ENCODE measurements at places on chromosomes 6 and 20.

DNA sequence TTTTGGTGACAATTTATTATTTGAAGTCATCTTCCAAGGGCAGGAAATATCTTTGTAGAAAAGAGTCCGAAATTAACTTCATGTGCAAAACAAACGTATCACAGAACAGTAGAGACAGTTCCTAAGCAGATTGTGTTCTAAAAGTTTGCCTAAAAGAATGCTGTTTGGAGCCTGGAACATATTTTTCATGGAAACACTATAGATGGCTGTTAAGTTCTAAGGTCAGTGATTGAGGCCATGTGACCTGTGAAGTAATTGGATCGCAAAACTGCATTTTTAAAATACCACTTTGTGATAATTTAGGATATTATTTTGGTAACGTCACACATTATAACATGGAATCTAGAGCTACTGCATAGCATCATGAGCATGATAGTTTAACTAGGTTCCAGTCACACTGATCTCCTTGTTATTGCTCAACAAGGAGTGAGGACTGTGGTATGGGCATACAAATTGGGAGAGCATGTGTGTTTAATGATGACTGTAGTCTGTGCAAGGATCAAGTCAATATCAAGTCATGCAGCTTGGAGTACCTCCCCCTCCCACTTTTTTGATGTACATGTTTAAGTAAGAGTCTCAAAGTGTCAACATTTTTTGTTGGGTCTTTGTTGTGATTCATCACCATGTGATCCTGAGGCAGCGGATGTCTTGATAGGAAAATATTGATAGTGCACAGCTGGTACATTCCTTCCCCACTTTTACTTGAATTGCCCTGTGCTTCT is 609.3 kb upstream of the CITED2 start:
- DNase-seq, result no peak

DNA sequence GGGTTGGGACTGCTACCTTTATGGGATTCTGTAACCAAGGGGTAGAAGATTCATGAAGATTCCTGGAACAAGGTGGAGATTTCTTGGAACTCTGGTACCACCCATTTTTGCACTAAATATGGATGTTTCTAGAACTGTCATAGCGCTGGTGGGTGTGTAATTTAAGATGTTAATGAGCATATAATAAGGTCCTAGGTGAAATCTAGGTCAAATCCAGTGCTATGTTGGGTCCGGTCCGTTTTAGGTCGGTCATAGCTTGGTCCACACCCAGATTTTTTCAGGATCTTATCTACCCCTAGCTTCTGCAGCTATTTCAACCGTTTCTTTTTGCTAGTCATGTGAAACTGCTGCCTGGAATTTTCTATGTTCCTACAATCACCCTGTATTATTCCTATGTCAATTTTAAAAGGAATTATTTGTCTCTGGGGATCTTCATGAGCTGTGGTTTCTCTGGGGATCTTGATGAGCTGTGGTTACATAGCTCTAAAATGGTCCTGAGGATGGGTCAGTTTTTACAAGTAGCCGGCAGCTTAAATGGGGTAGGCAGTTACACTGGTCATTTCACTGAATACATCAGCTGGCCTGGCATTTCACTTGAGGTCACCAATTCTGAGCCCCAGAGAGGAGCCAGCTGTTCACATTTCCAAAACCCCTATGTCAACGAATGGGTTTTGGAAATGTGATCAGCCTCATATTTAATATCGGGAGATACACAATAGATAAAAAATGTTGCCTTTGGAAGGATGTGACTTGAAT is 652.3 kb upstream of the FLRT3 start:
- no peak for DNase-seq

- DNase-seq, result no peak
Measured at GRCh38 chr6:32627249-32627648, 10.0 kb upstream of the HLA-DQA1 start.

- no peak for DNase-seq
Measured at GRCh38 chr20:44138867-44139266, 48.1 kb downstream of the JPH2 start.

DNA sequence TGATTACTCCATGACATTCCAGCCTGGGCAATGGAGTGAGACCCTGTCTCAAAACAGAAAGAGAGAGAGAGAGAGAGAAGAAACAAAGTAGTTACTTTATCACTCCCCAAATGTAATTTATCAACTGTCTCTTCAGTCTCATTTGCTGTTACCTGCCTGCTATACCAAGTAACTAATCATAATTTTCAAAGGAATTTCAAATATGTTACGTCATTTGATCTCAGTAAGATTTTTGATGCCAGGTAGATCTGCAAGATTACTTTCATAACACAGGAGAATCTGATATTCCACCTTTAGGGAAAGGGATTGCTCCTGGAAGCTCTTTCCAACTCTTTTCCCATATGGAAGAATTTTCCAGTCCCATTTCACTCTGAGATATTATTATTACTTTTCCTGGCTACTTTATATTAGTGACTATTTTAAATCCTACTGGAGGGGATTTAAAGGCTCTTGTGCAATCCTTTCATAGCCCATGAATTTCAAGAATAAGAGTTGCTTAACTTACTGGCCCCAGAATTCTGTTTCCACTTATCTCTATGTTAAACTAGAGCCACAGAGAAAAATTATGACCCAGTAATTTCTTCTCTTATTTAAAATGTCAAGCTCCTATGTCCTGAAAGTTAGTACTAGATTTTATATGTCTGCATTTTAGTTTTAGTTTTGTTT is 390.2 kb upstream of the FLRT3 start:
- no peak for DNase-seq
